ENCODE measurements at places on chromosomes 4 and X.

- no peak for DNase-seq
These were observed 176.6 kb upstream of the GALNTL6 start for GRCh38 chr4:171636606-171637005.

DNA sequence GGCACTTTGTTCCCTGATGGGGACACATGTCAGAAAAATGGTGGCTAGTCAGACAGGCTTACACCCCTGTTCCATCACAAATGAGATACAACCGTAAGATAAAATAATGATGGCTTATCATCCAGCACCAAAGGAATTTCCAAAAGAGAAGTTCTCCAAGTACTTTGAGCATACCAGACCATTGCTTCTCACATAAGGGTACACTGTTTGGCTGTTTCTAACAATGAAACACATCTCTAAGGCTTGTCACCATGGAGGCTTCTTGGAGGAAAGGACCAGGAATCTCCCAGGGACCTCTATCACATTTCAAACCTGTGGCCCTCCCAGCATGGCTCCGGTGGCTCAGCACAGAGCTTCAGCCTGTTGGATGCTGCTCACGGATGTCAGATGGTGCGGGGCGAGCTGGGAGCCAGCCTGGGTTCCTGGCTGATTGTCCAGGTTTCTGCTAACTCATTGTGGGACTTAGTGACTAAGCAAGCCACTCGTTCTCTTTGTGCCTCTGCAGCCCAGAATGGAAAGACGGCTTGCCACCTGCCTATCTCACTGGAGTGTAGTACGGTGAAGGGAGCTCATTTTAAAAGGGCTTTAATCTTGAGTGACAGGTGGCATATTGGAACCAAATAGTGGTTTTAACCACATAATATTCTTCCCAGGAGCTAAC is 54.5 kb downstream of the FHDC1 start:
- DNase-seq, result no peak

- DNase-seq, result no peak
These were observed 7.4 kb upstream of the HPRT1 start for GRCh38 chrX:134452596-134452995.

DNA sequence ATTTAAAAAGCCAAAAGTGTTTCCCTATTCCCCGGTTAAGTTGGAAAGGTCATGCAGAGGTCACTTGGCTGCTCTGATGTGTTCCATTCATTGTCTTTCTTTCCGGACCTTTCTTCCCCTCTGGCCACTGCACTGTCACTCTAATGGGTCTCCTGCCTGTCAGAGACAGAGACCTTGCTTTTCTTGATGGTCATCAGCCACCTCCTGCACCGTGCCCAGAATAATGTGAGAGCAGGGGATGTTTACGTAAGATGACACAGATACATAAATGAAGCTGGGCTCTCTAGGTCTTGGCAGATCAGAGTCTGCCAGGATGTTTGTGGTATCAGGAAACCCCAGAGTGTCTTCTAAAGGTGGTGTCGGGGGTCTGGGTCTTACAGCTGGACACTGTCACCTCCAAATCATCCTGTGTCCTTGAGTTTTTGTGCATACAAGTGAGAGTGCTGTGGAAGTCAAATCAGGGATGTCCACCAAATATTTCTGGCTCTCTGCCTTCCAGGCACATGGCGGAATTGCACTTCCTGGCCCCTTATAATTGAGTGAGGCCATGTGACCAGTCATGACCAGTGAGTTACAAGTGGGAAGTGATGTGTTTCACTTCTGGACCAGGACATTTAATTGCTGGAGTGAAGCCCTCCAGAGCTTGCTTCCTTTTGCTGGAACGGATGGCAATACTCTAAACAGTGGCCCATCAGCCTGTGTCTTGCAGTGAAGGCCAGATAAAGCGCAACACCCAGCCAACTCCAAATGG is 130.6 kb upstream of the ATP6AP2 start:
- DNase-seq, result no peak

- DNase-seq, result peak; percentile 56
These were observed 92.5 kb upstream of the TEX13D start for GRCh38 chrX:124239911-124240310.

DNA sequence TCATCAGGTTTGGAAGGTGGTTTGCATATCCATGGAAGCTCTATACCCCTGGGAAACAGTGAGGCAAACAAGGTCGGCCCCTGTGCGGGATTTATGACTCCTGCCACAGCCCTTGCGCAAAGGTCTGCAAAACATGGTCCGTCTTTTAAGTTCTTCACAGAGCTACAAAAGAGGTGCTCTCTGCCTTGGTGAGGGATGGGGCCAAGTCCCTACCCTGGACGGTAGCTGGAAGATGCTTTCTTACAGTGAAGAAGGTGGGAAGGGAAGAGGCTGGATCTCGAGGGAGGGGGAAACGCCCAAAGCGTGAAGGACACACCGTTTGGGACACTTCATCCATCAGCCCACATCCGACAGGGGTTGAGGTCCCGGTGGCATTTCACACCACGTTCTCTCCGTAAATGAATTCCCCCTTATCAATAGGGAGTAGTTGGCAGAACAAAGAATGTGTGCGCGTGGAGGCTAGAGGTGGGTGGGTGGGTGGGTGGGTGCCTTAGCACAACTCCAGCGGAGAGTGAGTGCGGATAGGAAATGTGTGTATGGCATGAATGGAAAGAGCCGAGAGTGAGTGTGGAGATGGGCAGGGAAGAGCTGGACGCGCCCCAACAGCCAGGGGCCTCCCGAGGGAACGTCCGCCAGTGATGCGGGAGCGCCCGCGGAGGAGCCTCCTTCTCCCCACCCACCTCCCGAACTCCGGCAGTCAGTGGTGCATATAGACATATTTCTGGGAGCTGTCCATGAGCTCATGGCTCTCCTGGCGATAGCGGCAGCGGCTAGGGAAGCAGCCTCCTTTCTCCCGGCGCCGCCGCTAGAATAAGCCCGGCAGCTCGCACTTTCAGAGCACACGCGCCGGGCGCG is 68.3 kb downstream of the LARP7 start:
- no peak for DNase-seq

GRCh38 chr4:73080789-73081188 is 11.3 kb upstream of the COX18 start:
- DNase-seq, result no peak

DNA sequence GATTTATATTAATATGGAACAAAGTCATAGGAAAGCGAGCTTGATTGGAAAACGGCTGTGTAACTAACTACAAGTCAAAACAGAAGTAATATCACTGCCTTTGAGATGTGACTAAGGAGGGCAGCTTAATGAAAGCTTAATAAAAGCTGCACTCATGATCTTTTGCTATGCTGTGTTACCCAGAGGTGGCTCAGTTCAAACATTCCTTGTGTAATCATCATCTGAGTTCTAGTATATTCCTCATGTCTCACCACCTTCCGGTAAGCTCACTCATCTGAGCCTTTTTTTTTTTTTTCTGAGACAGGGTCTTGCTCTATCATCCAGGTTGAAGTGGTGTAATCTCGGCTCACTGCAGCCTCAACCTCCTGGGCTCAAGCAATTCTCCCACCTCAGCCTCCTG is 5.0 kb downstream of the GRPEL1 start:
- DNase-seq, result no peak

DNA sequence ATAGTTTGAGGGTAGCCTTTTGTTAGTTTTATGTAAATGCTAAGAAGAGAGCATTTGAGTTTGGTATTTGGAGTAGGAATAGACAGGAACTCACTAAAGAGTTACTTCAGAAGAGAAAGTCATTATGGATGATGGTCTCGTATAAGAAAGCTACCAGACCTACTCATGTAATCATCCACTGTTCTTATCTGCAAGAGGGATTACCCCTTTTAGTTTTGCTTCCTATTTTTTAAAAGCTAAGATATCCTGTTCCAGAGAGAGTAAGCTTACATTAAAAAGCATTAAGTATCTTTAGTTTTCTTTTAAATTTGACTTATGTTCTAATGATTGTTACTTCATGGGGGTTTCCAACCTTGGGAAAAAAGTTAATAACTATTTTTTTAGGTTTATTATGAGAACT is 12.5 kb upstream of the ART3 start:
- DNase-seq, result no peak

DNA sequence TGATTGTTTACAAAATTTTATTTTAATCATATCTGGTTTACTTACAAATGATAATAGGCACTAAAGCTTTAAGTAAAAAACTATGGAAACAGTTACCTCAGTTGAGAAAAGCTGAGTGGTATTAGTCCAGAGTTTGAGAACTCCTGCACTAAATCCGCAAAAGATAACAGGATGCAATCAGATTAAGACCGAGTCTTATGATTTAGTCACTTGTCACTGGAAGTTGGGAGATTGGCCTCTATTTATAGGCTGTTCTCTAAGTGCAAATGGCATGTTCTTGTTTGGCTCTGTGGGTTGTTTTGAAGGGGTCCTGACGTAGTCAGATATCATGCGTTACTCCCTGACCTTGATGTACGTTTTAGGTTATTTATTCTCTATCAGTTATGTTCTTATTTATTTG is 6.3 kb downstream of the GPAT3 start:
- no peak for DNase-seq

- peak; percentile 38 for DNase-seq
These were observed 65.4 kb upstream of the ENPP6 start for GRCh38 chr4:184282895-184283654.
